ENCODE measurements at places on chromosomes 16 and 17.

DNA sequence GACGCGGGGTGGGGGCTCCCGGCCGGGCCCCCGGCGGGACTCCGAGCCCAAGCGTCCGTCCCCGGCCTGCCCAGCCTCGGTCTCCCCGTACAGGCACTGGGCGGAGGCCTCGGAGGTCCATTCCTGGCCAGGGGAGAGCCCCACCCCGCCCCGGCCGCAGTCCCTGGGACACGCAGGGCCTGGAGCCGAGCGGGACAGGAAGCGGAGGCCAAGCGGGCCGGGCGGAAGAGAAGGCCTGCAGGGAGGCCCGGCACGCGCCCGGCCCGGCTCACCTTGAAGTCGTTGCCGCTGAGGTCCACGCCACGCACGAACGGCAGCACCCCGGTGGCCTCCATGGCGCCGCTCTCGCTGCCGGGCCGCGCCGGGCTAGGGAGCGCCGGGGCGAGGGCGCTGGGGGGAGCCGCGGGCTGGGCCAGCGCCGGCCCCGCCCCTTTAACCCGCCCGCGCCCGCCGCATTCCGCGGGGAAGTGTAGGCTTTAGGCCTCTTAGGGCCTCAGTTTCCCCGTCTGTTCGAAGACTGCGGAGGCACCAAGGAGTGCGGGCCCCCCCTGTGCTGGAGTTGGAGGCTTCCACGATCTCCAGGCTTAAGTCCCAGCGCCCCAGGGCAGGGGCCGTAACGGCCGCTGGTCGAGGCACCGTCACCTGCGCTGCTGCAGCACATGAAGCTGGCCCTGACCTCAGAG is at the start of gene FLII:
Gene FLII (minus strand): TSS at position 383 of the 683 bp plus-strand sequence. CDS start 48 bp downstream, at position 335.
- DNase-seq: peak; percentile 58

DNA sequence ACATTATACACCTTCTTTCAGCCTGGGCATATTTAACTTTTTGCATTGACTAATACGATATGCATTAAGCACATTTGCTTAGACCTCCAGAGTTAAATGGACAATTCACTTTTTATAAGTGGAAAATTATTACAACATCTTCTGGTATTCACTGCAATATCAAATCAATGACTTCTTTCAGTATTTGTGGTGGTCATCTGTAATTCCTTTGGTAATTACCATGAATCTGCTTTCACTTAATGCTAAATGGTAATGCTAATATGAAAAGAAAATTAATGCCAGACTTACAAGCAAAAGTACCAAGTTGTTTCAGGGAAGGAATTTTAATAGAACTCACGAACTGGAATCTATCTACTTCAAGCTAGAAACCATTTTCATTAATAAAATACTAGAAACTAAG is 6.4 kb downstream of the GPATCH8 start:
- no peak for DNase-seq

GRCh38 chr16:87448866-87449265 is 44.0 kb downstream of the ZCCHC14 start:
- DNase-seq: no peak

- DNase-seq: no peak
Measured at GRCh38 chr17:36017799-36018198, at the start of gene CCL23. CCL23 (minus strand) TSS chr17:36017972; CDS start chr17:36017897, 75 bp downstream.

- no peak for DNase-seq
Measured at GRCh38 chr16:84226026-84226425, 13.8 kb downstream of the KCNG4 start.

GRCh38 chr16:71249399-71249798 is 18.9 kb upstream of the HYDIN start:
- DNase-seq: no peak

DNA sequence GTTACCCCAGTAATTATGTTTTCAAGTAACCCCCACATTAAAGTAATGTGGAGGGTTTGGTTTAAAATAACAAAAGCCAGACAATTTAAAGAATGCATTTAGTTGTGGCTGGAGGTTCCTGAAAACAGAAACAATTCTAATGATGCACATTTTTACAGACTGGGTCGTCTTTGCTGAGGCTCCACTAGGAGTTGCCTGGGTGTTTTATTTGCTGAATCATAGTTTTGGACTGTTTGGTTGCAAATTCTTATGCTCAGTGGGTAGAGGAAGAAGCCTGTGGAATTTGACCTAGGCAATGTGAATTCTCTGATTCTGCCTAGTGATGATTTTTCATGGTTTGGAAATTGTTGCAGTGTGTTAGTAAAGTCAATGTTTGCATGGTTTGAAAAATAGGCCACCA is 16.3 kb downstream of the SHISA9 start:
- peak; percentile 27 for DNase-seq

DNA sequence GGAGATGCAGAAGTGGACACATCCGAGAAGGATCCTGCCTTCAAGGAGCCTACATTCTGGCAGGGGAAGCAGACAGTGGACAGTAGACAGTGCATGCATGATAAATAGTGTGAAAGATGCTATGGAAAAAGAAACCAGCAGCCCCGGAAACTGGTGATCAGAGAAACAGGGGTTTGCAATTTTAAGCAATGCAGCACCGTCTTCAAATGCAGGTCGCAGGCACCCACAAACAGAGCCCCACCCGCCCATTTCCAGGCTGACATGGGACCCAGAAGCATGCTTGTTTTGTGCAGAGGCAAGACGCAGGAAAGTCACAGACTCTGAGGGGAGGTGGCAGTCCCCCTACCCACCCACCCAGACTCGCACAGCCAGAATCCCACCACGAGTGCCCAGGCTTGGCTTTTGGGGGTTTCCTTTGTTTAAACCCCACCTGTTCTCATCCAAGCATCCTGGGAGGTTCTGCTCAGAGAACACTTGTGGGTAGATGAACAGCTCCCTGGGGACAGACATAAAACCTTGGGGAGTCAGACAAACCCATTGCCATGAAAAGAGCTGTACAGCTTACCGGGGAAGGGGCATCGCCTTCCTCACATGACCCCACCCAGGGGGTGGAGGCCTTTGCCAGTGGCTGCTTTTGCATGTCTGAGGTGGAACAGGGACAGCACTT is 114.3 kb downstream of the MGAT5B start:
- no peak for DNase-seq

- DNase-seq: no peak
Measured at GRCh38 chr17:44071772-44072171, 1.2 kb downstream of the G6PC3 start.

DNA sequence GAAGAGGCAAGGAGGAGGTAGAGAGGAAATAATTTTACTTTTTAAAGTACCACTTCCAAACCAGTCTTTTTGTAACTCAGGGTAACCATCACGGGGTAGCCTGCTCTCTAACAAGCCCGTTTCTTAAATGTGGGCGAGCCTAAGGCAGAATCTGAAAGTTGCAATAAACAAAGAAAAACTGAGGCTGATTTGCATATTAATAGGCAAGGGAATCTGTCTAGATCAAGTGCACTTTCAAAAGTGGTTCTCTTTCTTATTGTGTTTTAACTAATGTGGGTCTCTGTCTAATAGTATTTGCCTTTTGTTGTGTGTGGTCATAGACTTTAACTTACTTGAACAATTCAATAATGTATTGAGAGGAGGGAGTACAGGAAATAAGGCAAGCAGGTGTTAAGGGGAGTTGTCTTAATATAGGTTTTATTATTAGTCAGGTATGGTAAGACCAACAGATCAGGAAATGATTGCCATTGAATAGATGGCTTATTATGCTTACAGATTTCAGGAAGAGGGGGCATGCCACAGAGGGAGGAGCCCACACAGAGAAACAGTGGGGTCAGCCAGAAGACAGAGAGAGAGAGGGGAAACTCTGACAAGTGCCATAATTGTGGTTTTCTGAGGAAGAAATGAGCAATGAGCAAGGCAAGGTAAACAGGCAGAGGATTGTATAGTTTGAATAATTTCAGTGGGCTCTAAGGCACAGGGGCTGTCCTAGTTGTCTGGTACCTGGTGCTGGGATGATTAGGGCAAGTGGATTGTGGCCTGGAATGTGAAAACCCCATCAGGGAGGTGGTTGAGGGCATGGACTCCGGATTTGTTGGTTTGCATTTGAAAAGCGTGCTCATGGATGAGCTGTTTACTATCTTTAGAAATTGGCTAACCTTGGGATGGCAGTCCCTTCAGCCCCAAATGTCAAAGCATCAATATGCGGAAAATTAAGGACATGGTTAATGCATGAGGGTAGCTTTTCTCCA is 237.2 kb downstream of the TOX3 start:
- DNase-seq: no peak

DNA sequence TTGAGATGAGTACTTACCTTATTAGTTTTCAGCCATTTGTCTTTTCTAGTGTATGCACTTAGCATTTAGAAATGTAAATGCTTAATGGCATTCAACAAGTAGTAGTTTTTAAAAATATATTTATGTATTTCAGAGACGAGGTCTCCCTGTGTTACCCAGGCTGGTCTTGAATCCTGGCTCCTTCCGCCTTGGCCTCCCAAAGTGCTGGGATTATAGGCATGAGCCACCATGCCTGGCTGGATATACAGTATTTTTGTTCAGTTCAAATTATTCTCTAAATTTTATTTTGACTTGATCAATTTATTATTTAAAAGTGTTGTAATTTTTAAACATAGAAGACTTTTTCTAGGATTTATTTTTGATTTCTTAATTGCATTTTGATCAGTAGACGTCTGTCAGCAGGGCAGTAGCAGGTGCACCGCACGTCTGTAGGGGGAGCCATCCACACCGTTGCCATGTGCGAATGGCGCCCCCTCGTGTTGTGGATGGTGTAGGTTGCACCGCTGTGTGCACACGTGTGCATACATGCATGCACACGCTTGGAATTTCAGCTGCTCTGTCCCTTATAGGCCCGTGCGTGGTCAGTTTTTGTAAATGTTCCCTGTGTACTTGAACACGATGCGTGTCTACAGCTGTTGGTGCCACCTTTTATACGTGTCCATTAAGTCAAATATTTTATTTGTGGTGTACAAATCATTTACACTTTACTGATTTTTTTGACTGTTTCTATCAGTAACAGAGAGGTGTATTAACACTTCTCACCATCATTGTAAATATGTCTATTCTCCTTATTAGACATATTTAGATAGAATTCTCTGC is 30.6 kb downstream of the RPTOR start:
- peak; percentile 27 for DNase-seq

DNA sequence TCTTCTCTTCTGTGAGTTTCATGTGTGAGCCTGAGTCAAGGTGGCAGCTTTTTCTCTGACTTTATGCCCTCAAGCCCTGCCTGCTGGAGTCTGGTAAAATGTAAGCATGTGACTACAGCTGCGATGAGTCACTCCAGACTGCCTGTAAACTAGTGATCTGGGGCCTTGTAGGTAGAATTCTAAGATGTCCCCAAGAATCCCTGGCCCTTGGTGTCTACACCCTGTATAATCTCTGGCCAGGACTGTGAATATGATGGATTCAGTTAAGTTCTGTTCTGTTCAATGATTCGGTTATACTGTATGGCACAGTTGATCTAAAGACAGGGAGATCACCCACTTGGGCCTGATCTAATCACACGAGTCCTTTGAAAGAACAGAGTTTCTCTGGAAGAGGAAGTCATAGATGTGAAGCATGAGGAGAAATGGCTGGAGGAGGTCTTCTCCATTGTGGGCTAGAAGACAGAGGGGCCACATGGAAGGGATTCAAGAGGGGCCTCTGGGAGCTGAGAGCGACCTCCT is 29.8 kb downstream of the PRSS54 start:
- DNase-seq: no peak

DNA sequence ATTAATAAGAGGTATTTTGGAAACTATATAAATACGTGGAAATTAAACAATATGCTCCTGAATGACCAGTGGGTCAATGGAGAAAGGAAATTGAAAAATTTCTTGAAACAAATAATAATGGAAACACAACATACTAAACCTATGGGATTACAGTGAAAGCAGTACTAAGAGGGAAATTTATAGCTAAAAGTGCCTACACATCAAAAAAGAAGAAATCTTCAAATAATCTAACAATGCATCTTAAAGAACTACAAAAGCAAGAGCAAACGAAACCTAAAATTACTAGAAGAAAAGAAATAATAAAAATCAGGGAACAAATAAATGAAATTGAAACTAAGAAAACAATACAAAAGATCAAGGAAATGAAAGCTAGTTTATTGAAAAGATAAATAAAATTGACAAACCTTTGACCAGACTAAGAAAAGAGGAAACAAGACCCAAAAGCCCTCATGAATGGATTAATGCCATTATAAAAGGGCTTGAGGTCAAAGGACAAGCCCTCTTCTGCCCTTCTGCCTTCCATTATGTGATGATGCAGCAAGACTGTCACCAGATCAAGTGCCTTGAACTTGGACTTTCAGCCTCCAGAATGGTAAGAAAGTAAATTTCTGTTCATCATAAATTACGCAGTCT is 43.9 kb upstream of the ALDH3A1 start:
- no peak for DNase-seq

GRCh38 chr17:676965-677364 is 37.7 kb downstream of the VPS53 start:
- no peak for DNase-seq

GRCh38 chr16:86899757-86900156 is 321.4 kb downstream of the FOXL1 start:
- no peak for DNase-seq

DNA sequence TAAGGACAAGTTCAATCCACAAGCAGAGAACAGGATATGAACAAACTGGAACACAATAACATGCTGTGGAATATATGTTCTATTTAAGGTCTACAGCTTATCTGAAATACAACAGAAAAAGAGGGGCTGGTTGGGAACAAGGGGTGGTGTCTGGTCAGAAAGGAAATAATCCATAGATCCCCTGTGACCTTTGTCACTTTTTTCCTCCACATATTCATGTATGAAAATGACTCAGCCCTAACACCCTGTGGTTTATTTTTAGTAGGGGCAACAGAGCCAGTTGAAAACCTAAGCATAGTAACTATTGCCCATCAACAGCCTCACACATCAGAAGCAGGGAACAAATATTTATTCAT is 12.3 kb upstream of the SPAG9 start:
- DNase-seq: no peak

GRCh38 chr16:11320170-11320569 is 25.1 kb upstream of the RMI2 start:
- DNase-seq: no peak

DNA sequence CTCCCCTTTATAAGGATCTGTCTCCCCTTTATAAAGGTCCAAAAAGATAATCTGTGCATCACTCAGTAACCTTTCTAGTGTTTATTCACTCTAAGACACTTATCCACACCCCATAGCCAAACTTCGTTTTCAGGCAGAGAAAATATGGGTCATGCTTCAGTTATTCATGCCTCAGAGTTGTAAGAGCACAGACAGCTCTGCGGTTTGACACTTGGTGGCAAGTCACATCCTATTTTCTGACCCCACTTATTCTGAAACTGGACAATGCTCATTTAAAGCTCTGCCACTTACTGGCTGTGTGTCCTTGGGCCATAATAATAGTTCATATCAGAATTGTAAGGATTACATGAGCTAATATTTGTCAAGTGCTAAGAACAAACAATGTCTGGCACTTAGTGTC is 2.0 kb upstream of the KRTAP2-1 start:
- DNase-seq: no peak

- no peak for DNase-seq
Measured at GRCh38 chr17:52395308-52395707, 236.8 kb upstream of the CA10 start.
